ENCODE measurements at places on chromosomes 6 and 20.

DNA sequence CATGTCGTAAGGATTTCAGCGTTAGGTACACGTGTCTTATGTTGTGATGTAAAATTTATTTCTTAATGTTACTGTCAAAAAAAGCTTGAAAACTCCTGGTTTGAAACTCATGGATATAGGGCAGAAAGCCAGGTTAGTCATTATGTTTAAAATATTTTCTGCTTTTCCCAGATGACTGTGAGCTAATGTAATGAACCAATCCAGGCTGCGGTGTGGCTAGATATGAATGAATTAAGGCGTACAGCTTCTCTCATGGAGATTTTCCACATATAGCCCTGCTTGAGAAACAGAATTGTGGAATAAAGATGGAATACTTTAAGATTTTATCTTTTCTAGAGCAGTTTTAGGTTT is 80.3 kb upstream of the STMND1 start:
- no peak for DNase-seq

DNA sequence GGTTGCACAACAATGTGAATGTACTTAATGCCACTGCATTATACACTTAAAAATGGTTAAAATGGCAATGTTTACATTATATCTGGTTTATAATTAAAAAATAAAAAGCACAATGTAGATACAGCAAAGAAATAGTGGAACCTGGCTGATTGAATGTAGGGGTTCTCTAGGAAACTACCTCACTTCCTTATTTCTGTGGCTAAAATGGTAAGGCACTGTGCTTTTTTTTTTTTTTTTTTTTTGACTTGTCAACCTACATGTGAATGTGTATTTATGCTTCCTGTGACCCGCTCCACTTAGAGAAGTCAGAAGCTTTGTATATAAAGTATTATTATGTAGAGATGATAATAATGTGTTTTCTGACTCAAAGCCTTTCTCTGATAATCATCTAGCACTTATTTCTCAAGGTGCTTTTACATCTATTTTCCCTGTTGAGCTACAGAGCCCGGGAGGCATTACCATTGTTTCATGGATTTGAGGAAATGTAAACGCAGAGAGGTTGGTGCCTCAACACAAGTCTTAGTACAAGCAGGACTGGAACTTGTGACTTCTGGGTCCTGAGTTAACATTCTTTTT is 55.0 kb downstream of the SOX4 start:
- DNase-seq = no peak

DNA sequence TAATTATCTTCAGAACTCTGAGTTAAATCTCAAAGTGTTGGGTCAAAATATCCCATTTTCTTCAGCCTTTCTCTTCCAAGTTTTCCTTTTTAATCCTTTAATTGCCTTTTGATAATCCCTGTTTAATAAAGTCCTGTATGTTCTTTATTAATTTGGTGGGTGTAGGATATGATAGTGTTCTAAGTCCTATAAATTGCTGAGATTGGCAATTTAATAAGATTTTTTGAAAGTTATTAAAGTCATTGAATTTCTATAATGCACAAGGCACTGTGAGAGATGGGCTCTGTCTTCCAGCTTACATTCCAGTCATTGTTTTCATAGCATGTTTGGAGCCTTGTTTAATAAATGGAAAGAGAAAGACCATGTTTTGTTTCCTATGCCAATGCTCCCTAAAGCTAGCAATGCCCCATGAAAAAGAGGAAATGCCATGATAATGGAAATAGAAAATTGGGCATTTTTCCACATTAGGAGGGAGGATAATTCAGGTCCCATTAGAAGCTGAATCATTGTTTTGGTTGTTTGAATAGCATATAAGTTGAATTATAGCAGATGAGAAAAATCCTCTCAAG is 404.8 kb downstream of the CD109 start:
- DNase-seq = no peak

GRCh38 chr6:117290173-117290846 is 25.0 kb downstream of the VGLL2 start:
- DNase-seq = no peak

- DNase-seq = no peak
Measured at GRCh38 chr6:21200134-21200870, 393.2 kb upstream of the SOX4 start.

DNA sequence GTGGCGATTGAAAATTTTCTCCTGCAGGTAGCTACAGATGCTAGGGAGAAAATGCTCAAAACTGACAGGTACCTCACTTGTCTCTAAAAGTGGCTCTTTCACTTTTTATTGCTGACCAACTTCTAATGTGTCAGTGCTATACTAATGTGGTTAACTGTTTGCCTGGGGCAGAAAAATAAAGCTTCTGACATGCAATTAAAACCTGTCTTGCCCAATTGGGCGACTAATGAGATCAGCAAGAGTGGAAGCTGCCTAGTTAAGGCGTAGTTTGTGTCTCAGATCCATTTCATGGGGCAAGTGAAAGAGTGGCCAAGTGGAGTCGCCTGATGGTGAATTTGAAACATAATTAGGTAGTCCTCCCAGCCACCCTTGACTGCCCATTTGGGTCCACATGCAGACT is 193.3 kb downstream of the TSHZ2 start:
- DNase-seq = no peak

GRCh38 chr6:141210901-141211300 is 921.8 kb upstream of the GJE1 start:
- DNase-seq = no peak

DNA sequence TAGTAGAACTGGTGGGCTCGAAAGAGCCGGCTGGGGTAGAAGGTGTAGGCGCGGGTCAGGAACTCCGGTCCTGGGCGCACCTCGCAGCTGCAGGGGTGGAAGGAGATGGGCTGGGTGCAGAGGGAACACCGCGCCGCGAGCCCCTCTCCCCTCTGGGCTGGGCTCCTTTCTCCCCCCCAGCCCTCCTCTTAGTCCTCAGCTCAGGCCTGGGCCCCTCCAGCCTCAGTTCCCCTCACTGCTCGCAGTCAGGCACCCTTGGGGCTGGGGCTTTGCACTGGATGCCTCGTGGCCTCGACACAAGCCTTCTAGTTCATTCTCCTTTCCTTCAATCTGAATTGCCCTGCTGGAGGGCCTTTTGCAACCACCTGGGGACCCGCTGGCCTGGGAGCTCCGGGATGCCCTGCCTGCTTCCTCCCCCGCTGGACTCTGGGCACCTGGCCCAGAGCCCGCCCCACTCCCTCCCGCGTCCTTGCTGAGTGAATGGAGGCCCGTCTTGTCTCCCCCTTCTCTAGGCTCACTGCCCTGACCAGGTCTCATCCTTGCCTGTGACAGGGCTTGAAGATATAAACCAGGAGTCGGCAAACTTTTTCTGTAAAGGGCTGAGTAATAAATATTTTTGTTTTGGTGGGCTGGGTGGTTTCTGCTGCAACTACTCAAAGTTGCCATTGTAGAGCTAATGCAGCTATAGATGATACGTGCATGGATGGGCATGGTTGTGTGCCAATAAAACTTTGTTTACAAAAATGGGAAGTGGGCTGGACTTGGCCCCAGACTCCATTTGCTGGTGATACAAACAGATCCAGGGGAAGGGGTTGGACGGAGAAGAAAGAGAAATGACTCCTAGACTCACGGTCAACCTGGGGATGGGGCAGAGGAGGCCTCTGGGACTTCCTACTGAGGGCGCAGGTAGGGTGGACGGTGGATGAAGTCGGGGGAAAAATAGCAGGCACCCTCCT is 47.3 kb downstream of the APCDD1L start:
- DNase-seq = no peak

Data from colonic mucosa (tissue), 4 donors.